ENCODE measurements at places on chromosomes 16 and 17.

DNA sequence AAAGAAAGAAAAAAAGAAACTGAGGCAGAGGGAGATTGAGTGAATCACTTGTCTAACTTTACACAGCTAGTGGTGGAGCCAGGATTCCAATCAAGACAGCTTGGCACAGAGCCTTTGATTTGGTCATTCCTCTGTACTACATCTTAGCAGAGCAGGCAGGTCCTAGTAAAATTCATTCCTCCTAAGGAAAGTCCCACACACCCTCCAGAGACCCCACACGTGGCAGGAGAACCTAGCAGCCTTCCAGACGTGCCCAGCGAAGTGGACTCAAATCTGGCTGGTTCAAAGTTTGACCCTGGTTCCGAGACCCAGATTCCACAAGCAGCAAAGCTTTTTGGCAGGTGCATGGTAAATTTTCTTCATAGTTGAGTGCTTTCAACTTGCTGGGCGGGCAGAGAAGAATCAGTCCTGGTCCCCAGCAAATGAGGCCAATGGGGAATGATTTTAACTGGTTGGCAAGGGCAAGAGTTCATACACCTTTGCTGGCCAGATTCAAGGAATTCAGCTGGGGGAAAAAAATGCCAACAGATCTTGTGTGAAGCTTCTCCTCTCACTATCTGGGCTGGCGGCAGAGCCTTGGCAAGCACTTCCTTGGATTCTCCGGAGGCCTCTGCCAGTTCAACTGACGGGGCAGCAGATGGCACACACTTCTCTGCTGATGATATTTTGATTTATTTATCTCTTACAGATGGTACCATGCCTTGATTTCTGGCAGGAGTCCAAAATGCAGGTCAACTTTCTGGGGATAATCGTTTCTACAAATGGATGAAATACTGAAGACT, 82.4 kb downstream of the GSG1L start:
- no peak for DNase-seq

- DNase-seq: no peak
Measured at GRCh38 chr17:32335046-32335445, 6.9 kb downstream of the C17orf75 start.

GRCh38 chr16:10130538-10130937, 51.7 kb downstream of the GRIN2A start:
- no peak for DNase-seq

GRCh38 chr17:50931144-50931908, 65.2 kb upstream of the TOB1 start:
- peak; percentile 93 for DNase-seq

GRCh38 chr17:68152161-68152571, 95.7 kb upstream of the AMZ2 start:
- no peak for DNase-seq

GRCh38 chr17:16048811-16049449, 49.3 kb downstream of the TTC19 start:
- no peak for DNase-seq

DNA sequence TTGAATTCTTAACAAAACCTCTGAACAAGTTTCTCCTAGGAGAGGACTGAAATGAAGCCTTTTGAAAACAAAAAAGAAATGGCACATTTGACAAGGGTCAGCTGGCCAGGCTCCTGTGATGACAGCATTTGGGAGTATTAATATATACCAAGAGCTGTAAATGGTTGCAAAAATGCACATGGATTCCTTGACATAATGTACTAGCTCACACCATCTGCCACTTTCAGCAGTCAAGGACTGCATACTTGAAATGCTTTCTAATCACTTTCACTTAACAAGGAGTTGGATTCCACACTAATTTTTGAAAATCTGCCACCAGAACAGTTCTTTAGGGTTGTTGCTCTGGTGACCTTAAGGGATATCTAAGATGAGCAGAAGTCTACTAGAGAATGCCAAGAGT, 236.7 kb upstream of the TOX3 start:
- no peak for DNase-seq

GRCh38 chr17:75626496-75627038, 6.7 kb upstream of the SMIM5 start:
- no peak for DNase-seq

- no peak for DNase-seq
Measured at GRCh38 chr17:34613064-34614019, 34.0 kb downstream of the TMEM132E start.

DNA sequence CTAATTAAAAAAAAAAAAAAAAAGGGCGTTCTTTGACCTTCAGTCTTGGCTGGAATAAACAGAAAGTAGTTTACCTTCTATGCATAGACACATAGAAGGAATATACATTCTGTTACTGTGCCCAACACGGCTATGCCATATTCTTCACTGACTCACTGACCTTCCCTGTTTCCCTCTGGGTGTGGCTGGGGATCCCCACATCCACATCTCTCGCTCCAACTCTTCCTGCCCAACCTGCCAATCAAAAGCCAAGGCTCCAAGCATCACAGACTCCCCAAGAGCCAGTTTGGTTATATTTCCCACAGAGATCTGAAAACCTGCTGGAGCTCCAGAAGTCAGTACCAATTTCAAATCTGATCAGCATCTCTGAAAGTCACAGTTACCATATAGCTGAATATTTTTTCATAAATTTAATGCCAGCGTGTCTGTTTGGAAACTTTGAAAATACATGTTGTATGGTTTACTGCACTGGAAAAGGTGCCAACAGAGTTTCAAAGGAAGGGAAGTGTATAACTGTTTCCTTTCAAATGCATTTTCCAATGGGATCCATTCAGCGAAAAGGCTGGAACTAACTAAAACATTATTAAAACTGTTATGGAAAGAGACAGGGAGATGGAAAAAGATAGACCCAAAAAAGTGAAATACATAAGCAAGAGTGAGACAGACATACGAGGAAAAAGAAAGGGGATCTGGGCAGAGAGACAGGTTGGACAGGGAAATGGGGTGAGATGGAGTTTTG, 91.8 kb downstream of the SMG6 start:
- no peak for DNase-seq

DNA sequence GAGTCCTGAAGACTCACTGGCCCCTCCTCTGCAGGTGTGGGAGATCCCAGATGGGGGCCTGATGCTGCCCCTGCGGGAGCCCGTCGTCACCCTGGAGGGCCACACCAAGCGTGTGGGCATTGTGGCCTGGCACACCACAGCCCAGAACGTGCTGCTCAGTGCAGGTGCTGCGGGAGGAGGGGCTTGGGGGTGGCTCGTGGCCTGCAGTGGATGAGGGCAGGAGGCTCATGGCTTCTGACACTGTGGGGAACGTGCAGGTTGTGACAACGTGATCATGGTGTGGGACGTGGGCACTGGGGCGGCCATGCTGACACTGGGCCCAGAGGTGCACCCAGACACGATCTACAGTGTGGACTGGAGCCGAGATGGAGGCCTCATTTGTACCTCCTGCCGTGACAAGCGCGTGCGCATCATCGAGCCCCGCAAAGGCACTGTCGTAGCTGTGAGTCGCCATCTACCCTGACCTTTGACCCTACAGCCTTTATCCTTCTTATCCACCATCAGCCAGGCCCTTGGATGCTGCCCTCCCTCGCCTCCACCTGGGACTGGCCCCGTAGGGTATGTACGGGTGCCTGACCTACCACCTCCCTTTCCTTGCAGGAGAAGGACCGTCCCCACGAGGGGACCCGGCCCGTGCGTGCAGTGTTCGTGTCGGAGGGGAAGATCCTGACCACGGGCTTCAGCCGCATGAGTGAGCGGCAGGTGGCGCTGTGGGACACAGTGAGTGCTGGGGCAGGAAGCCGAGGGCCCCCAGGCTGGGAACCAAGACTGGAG, 3.6 kb downstream of the CORO1A start:
- no peak for DNase-seq

DNA sequence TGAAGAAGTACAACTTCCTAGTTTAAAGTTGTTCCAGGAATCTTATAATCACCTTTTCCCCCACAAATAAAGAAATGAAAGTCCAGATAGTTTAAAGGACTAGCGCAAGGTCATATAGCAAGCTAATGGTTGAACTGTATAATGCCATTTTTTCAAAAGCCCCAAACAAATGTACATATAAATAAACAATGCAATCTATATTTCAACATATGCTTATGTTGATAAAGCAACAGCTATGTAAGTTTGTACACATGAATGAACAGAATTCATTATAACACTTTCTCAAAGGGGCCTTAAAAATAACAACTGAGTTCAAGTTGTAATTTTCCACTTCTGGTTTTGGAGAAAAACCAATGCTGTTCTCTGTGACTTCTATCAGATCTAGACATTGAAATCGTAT, 1628.6 kb downstream of the CDH8 start:
- DNase-seq: no peak

DNA sequence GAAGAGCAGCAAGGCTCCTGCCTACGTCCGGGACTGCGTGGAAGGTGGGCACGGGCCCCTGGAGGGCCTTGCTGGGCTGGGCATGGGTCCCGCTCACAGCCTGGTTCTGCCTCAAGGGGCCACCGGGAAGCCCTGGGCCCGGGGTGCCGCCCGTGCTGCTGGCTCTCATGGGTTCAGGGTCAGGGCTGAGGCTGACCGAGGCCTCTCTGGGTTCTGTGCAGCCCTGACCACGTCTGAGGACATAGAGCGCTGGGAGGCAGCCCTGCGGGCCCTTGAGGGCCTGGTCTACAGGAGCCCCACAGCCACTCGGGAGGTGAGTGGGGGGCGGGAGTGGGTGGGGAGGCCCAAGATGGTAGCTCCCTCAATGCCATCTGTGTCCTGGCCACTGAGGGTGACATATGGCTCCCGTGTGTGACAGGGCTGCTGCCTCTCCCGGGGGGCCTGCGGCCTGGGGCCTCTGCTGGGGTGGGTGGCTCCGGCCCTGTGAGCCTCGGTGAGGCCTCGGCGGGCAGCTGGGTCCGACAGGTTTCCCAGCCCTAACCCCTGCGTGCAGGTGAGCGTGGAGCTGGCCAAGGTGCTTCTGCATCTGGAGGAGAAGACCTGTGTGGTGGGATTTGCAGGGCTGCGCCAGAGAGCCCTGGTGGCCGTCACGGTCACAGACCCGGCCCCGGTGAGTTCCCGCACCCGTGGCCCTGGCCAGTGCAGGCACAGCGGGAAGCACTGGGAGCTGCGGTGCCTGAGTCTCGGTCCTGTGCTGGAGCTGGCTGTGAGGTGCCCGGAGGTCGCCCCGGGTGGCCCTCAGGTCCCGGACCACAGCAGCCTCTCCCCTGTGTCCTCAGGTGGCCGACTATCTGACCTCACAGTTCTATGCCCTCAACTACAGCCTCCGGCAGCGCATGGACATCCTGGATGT, 9.2 kb downstream of the TELO2 start:
- DNase-seq: no peak

DNA sequence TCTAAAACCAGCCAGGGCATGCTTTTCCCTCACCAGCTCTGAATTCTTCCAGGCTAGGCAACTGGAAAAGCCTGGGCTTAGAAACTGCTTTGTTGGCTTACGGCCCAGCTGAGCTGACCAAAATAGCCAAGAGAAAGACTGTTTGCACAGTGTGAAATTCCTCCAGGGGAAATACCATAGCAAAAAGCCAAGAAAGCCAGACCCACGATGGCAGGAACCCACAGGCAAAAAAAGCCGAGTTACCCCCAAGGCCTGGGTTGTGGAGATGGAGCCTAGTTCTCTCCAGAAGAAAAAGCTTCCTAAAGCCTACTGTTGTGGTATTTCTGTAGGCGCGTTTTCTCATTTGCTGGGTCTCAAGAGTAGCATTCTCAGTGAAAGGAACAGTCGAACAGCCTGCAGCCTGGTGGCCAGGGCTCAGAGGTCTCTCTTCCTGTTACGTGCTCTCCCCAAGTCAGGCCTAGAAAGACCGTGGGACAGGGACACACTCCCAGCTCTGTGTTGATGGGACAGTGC, 9.2 kb downstream of the SP2 start:
- DNase-seq: no peak

GRCh38 chr17:13209081-13209480, 191.3 kb upstream of the ELAC2 start:
- no peak for DNase-seq
